Stimulated activated naive CD4-positive, alpha-beta T cell (primary cell): ENCODE measurements at places on chromosomes 12 and 14.
A peak's percentile ranks its signal among the peaks of the same experiment; 100 is the strongest.

DNA sequence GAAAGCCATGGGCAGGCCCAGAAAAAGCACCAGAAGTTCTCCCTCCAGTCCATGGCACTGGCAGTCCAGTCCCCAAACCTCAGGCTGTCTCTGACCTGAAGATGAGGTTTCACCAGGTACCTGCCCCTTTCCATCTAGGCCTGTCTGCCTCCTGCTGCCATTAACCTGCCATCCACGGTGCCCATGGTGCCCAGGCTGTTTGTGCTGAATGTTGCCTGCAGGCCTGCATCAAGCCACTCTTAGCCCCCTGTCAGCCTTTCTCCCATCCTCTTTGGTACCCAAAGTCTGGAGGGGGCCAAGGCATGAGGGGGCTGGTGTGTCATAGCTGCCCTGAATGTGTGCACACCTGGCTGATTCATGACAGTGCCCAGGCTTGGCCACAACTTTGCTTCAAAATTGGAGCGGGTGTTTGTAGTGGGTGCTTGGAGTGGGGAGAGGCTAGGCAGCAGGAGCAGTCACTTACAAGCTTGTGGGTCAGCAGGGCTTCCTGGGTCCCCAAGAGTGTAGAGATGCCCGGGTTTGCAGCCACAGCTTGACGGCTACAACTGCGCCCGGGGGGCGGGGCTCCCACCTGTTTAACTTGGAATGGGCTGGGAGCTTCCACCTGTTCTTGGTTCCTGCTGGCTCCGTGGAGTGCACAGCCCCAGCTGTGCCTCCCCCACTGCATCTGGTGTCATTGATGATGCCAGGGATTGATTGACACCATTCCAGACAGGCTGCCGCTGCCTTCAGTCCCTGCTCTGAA, 88.5 kb downstream of the GPHN start:
- no peak for DNase-seq

GRCh38 chr12:56998981-56999380, 7.4 kb downstream of the ZBTB39 start:
- no peak for DNase-seq

- DNase-seq = no peak
Observed at GRCh38 chr12:114689075-114689994, 5.4 kb upstream of the TBX3 start.

- no peak for DNase-seq
Observed at GRCh38 chr14:100446572-100446971, 123.4 kb downstream of the SLC25A47 start.

- DNase-seq = no peak
Observed at GRCh38 chr12:69065775-69066174, 132.8 kb upstream of the CPM start.

- DNase-seq = peak; percentile 41
Observed at GRCh38 chr12:50088577-50089335, 3.6 kb downstream of the SMARCD1 start.

GRCh38 chr14:75539561-75540478, 17.6 kb downstream of the BATF start:
- DNase-seq = peak; percentile 6

DNA sequence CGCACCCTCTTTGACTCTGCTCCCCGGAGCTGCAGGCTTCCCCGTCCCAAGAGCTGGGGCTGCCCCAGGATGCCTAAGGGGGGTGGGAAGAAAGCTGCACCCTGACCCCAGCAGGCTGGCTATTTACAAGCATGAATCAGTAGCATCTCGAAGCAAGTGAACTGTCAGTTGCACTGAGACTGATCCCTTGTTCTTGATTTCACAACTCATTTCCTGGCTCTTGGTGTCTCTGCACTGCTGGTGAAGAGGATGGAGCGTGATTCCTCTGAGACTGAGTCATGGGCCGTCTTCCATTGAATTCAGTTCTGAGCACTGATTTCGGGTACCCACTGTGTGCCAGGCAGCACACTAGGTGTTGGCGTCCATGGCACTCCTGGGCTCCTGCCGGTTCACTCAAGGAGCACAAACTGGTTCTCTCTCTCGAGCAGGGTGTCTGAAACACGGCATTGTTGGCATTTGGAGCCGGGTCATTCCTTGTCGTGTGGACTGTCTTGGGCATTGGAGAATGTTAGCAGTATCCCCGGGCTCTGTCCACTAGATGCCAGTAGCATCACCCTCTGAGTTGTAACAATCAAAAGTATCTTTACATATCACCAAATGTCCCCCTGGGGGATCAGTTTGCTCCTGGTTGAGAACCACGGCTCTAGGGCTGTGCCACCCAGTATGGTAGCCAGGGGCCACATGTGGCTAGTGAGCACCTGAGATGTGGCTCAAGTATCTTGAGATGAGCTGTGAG, 86.9 kb downstream of the RIN3 start:
- no peak for DNase-seq

DNA sequence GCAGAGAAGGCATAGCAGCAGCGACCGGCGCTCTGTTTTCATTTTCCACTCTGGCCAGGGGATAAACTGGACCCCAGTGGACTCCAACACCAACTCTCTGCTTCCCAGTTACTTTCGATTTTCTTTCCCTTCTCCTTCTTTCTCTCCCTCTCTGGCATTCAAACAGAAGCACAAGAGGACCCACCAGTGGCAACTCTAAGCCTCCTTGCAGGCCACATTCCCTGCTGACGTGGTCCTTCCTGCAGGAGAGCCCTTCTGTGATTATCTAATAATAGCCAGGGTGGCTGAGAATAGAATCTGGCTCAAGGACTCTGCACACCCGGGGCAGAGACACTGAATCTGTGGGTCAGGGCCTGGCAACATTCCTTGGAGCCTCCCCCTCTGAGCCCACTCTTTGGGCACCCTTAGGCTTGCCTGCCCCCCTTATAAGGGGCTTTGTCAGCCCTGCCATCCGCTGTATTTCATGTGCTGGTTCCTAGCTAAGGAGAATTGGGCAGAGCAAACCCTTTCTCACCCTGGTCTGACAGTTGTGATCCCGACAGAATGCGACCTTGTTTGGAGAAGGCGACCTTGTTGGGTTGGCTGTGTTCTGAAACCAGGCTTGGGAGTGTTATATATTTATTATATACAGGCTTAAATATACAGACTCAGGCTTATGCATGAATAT, 8.2 kb upstream of the HOXC6 start:
- DNase-seq = no peak

DNA sequence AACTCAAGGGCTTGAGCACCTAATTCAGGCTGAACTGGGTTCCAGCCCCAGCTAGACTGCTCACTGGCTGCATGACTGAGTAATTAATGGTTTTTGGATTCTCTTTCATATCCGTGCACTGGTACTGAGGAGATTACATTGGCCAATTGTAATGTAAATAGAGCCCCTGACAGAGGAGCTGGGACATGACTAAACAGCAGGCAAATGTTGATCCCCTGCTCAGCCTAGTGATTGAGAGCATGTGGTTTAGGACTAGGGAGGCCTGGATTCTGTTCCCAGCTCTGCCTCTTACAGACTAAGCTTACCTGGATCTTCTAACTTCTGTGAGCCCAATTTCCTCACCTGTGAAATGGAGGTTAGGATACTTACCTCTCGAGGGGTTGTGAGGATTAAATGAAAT, 204.3 kb downstream of the ESR2 start:
- DNase-seq = no peak
